ENCODE measurements at places on chromosomes 12 and 14.

- DNase-seq = no peak
Observed at GRCh38 chr14:26163761-26164160, 434.1 kb downstream of the NOVA1 start.

DNA sequence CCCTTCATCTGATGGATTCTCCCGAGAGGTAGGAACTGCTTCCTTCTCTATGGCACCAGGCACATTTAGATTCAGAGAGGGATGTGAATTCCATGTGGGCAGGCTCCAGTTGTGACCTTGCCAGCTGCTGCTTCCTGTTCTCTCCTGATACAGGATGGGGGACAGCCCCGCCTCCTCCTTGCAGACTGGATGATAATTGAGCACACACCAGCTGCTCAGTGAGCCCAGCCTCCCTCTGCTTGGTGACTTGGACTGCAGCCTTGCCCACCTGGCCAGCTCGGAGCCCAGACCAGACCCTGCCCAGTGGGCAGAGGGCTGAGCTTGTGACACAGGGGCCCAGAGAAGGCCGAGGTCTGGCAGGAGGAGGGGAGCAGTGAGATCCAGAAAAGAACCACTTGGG, 90.2 kb downstream of the CALM1 start:
- DNase-seq = no peak

DNA sequence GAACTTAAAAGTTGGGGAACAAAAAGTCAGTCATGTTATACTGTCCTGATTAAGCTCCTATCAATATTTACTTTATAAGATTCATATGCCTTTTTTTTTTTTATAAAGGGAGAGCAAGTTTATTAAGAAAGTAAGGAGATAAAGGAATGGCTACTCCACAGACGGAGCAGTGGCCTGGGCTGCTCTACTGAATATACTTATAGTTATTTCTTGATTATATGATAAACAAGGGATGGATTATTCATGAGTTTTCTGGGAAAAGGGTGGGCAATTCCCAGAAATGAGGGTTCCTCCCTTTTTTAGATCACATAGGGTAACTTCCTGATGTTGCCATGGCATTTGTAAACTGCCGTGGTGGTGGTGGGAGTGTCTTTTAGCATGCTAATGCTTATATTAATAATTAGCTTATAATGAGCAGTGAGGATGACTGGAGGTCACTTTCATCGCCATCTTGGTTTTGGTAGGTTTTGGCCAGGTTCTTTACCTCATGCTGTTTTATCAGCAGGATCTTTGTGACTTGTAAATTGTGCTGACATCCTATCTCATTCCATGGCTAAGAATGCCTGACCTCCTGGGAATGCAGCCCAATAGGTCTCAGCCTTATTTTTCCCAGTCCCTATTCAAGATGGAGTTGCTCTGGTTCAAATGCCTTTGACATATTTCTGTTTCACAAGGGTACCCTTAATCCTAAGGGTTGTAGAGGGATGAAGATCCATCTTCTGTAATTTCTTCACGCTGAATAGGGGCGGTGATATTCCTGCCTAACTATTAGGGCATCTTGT, 73.9 kb downstream of the OTOGL start:
- DNase-seq = no peak

DNA sequence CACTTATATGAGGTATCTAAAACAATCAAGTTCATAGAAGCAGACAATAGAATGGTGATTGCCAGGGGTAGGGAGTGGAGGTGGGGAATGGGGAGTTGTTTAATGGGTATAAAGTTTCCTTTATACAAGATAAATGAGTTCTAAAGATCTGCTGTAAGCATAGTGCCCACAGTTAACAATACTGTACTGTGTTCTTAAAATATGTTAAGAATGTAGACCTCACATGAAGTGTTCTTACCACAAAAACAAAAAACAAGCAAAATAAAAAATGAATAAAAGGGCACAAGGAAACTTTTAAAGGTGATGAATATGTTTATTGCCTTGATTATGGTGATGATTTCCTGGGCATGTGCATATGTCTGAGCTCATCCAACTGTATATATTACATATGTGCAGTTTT, 211.8 kb downstream of the MSRB3 start:
- DNase-seq = no peak

DNA sequence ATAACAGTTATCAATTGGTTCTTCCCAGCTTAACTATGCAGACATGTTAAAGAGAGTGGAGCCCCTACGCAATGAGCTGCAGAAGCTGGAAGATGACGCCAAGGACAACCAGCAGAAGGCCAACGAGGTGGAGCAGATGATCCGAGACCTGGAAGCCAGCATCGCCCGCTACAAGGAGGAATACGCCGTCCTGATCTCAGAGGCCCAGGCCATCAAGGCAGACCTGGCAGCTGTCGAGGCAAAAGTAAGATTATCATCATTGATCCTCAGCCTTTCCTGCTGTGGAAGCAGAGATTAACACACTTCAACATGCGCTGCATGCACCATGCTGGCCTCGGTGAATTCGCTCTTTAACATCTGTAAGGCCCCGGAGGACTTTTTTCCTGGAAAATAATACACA, 53.6 kb downstream of the HSP90AA1 start:
- DNase-seq = no peak

GRCh38 chr14:29645117-29645516, 282.5 kb downstream of the PRKD1 start:
- no peak for DNase-seq

GRCh38 chr12:112524676-112525425, 106.1 kb downstream of the PTPN11 start:
- no peak for DNase-seq

GRCh38 chr14:99755629-99756603, 37.3 kb upstream of the EML1 start:
- no peak for DNase-seq

DNA sequence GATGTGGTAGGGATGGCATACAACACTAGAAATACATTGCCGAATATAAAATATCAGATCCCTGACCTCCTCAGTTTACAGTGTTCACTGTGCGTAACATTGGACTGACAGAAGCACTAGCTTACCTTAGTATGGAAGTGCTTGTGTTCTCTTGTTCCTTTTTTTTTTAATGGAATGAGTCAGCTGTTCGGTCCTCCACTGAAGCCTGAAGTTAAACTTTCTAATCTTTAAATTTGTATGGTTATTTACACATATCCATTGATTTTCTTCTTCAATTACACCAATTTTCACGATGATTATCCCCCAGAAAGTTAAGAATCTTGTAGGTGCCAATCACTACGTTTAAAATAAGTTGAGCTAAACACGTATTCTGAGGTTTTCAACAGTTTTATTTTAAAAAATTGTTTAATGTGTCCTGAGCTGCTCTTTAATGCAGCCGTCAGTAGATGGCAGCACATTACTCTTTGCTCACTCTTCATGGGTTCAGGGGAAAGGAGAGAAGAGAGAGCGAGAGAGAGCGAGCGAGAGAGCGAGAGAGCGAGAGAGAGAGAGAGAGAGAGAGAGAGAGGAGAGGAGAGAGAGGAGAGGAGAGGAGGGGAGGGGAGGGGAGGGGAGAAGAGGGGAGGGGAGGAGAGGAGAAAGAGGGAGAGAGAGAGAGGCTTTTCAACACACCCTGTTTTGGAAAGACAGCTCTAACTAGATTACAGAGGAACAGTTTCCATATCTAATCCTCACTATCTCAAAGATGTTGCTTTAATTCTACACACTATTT, 134.7 kb upstream of the SCAF11 start:
- peak; percentile 4 for DNase-seq

GRCh38 chr14:47606566-47606965, 68.8 kb downstream of the MDGA2 start:
- DNase-seq = no peak

- no peak for DNase-seq
Observed at GRCh38 chr14:77475432-77476115, 17.7 kb downstream of the AHSA1 start.

DNA sequence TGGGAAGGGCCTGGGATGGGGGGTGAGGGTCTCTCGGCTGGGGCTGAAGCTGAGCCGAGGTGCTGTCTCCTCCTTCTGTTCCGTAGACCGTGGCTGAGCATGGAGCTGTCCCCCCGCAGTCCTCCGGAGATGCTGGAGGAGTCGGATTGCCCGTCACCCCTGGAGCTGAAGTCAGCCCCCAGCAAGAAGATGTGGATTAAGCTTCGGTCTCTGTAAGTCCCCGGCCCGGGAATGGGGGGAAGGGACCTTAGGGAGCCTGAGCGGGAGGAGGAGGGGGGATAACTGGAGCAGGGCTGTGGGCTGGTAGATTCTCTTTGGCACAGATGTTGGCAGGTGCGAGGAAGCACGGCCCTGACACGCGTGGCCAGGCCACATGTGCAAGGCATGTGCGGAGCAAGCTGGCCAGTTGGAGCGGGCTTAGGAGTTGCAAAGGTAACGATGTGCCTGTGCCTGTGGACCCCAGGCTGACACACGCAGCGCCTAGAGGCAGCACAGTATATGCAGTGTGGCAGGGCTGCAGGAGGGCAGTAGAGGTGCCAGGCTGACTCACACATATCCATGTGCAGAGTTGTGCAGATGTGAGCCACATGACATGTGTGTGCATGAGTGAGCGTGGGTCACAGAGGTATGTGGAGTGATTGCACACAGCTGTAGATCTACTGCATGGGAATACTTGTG, 512 bp downstream of the PDE1B start:
- DNase-seq = no peak

GRCh38 chr14:49895480-49895879, 2.6 kb downstream of the ARF6 start:
- DNase-seq = no peak

GRCh38 chr12:49535921-49536525, 2.8 kb upstream of the KCNH3 start:
- no peak for DNase-seq

DNA sequence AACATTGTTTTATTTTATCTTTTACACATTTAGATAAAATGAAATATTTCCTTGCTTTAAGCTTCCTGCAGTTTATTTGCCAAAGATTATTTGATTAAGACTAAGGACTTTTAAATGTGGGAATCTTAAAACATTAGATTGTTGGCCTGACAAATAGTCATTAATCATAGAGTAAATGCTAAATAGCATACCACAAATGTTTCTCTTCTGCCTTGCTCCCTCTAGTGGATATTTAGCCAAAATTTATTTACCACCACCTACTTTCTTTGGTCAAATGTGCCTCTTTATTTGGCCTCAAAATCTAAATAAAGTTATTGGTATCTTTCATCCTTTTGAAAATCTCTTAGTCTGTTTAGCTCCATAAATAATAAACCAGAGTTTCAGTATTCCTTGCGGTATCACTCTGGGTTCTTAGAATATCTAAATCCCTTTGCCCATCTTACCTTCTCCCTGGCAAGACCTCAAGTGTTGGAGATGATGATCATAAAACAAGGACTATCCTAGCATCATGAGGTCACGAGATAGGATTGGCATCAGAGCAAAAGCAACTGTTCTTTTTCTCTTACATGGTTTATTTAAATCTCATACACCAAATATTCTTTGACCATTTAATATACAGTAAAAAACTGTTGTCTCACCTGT, 150.6 kb upstream of the AEBP2 start:
- DNase-seq = no peak

GRCh38 chr12:95516757-95517156, 34.5 kb downstream of the USP44 start:
- DNase-seq = no peak
